Mesothelial cell of epicardium (in vitro differentiated cells): ENCODE measurements at places on chromosomes 3 and 15. TPM values are rescaled to one million over a fixed set of nuclear protein-coding genes. Genes with fewer than 3 reads are reported as not detected.

PRSS50 gene
- total RNA-seq: 4.4 to 4.8 TPM (median 4.5 TPM) in 3 replicates

CMTM7 gene
- total RNA-seq: 14.2 to 18.0 TPM (median 16.6 TPM) in 3 replicates

COL8A1 gene
- 0.61 to 1.1 TPM (median 0.95 TPM) in 3 replicates for total RNA-seq

TF gene
- 5.2 to 6.4 TPM (median 5.7 TPM) in 3 replicates for total RNA-seq

GOLGA8R gene
- total RNA-seq: 4.6 to 8.0 TPM (median 7.3 TPM) in 3 replicates

ATOSA gene
- total RNA-seq: 38.8 to 43.7 TPM (median 41.4 TPM) in 3 replicates

SH2D7 gene
- total RNA-seq: not detected in 3 replicates

KCNAB1 gene
- total RNA-seq: 3.5 to 5.6 TPM (median 3.7 TPM) in 3 replicates

DNA sequence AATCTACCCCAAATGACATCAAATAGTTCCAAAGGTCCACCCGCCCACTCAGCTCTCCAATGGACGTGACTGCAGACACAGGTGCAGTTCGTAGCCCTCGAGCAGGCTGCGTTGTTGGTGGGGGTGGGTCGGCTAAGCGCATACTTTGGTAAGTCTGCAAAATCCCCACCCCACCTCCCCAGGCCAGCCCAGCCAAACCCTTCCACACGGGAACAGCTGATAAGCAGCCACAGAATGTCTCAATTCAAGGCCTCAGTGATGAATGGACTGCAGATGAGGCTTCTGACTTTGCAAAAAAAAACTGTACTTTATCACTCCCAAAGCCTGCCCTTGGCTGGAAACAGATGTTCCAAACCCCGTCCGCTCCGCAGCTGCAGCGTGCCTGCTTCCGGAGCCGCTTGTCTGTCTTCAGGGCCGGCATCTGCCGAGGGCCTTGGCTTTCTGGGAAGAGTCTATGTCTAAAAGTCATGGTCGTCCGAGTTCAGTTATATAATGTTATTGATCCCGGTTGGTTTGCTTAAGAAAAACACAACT is 38.2 kb downstream of the PCSK6 start:
- peaks cover 22% of the 10 kb centered on the region for H3K27me3 ChIP-seq
- DNase-seq: peak; percentile 48
- peaks cover 17% of the 10 kb centered on the region for H3K4me1 ChIP-seq

DNA sequence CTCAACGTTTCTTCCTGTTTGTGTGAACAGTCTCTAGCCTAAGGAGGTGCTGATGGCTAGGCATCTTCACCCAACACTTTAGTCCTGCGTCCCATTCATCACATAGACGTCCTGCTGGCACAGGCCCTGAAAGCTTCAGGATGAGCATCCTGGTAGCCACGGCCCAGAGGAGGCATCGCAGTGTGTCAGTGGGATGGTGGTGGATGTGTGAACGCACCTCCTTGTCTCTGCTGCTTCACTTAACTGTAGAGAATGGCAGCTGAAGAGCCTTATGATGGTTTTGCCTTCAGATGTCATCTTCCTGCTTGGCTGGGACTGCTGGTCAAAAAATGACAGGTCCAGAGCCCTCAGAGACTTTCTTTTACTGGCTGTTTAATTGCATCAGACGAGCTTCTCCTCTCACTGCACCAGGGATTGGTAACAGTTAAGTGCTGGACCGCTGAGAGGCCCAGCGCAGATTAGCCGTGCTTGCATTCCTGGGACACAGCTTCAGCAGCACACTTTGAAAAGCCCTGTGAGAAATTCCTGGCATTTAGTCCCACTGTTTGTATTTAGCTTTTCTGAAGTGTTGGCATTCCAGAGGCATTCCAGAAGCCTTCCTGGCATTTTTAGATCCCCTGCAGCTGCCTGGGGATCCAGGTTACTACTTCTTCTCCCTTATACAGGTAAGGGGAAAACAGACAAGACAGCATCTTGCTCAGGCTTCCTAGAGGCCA is 132.4 kb upstream of the PLXNA1 start:
- H3K36me3 ChIP-seq: peaks cover 2% of the 10 kb centered on the region
- H3K27me3 ChIP-seq: no peaks in the 10 kb centered on the region
- no peak overlapping the region for H3K4me3 ChIP-seq
- peaks cover 36% of the 10 kb centered on the region for H3K4me1 ChIP-seq
- peak overlapping the region; percentile 35 for H3K27ac ChIP-seq

- peaks cover 18% of the 10 kb centered on the region for H3K4me1 ChIP-seq
- no peak for DNase-seq
- H3K27ac ChIP-seq: peak overlapping the region; percentile 74
- no peaks in the 10 kb centered on the region for H3K27me3 ChIP-seq
- H3K36me3 ChIP-seq: peaks cover 57% of the 10 kb centered on the region
- no peak overlapping the region for H3K4me3 ChIP-seq
Observed at GRCh38 chr15:78893538-78893937, 20.8 kb downstream of the MORF4L1 start.

- no peak for DNase-seq
- H3K27ac ChIP-seq: no peak overlapping the region
- H3K27me3 ChIP-seq: no peaks in the 10 kb centered on the region
- peaks cover 16% of the 10 kb centered on the region for H3K4me1 ChIP-seq
- H3K36me3 ChIP-seq: peaks cover 6% of the 10 kb centered on the region
- H3K4me3 ChIP-seq: no peak overlapping the region
Observed at GRCh38 chr3:197259096-197259495, 39.3 kb downstream of the DLG1 start.

GRCh38 chr3:166478356-166478755 is 641.1 kb upstream of the BCHE start:
- peaks cover 2% of the 10 kb centered on the region for H3K36me3 ChIP-seq
- H3K27ac ChIP-seq: no peak overlapping the region
- no peak for DNase-seq
- no peaks in the 10 kb centered on the region for H3K4me1 ChIP-seq

DNA sequence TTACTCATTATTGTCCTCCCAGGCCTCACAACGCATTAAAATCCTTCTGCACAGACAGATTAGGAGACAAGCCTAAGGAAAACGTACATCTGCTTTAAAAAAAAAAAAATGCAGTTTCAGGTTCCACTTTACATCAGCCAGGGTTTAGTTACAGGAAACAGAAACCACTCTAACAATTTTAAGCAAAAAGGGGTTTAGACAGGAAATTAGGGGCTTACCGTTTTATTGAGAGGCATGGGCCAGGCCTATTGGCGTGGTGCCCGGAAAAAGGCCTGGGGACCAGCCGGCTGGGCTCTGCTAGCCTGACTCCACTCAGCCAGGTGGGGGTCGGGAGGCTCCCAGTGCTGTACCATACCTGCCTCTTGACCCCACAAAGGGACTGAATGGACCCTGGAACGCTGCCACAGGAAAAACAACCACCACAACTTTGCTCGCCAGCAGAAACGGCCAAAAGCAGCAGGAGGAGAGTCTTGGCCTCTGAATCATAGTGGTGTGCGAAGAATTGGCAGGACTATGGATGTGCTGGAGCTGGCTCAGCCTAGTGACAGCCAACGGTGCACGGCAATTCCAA is 124.3 kb downstream of the CHSY1 start:
- H3K4me1 ChIP-seq: peaks cover 17% of the 10 kb centered on the region
- DNase-seq: peak; percentile 63
- peak overlapping the region; percentile 9 for H3K4me3 ChIP-seq
- no peaks in the 10 kb centered on the region for H3K36me3 ChIP-seq
- peaks cover 1% of the 10 kb centered on the region for H3K27me3 ChIP-seq

- peaks cover 20% of the 10 kb centered on the region for H3K4me1 ChIP-seq
- DNase-seq: no peak
- no peaks in the 10 kb centered on the region for H3K27me3 ChIP-seq
- peak overlapping the region; percentile 64 for H3K27ac ChIP-seq
Observed at GRCh38 chr3:187759601-187760000, 14.3 kb upstream of the BCL6 start.

DNA sequence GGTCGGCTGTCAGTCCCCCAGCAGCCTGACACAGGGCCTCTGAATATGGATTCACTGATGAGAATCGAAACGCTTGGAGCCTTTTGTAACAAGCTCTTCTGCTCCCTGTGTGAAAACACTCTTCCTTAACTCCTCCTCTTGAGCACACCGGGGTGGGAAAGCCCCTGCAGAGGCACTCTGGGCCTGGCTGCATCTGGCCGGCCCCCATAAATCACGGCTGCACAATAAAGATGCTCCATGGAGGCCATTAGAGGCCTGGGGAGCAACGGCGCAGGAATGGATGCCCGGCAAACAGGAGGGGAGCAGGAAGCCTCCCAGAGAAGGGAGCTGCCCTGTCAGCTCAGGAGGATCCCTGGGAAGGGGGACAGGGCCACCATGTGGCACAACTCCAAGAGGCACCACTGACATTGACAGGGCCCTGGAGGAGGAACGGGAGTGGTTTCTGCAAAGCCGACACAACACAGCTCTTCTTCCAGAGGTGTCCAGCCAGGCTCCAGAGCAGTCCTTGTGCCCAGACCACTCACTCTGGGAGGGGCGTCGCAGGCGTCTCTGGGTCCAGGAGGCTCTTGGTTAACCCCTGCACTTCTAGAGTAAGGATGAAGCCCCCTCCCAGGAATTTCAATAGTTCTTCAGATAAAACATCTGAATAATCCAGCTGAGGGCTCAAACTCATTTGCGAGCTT is 509.3 kb upstream of the PPP2R3A start:
- DNase-seq: no peak
- no peak overlapping the region for H3K27ac ChIP-seq
- H3K36me3 ChIP-seq: no peaks in the 10 kb centered on the region
- H3K4me1 ChIP-seq: peaks cover 4% of the 10 kb centered on the region

GRCh38 chr3:108106031-108106430 is 15.2 kb upstream of the CD47 start:
- no peaks in the 10 kb centered on the region for H3K36me3 ChIP-seq
- no peak overlapping the region for H3K4me3 ChIP-seq
- DNase-seq: no peak
- no peak overlapping the region for H3K27ac ChIP-seq
- H3K27me3 ChIP-seq: no peaks in the 10 kb centered on the region
- H3K4me1 ChIP-seq: peaks cover 36% of the 10 kb centered on the region

DNA sequence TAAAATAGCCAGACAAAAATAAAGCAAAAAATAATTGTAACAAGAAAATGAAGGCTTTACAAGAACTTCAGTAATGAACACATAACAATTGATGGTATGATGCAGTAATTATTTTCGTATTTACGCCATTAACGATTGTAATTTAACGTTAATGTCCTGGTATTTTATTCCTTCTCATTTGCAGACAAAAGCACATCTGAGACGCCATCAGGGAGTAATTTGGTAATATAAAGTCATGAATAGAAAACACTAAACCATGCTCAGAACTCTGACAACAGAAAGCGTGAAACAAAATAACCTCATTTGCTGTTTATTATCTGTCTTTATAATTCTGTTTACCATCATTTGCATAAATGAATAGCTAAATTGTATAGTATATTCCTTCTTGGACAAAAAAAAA is 336.6 kb upstream of the THRB start:
- H3K4me1 ChIP-seq: peaks cover 20% of the 10 kb centered on the region
- peaks cover 25% of the 10 kb centered on the region for H3K27me3 ChIP-seq
- peak overlapping the region; percentile 86 for H3K4me3 ChIP-seq
- no peak overlapping the region for H3K27ac ChIP-seq
- no peak for DNase-seq

- no peaks in the 10 kb centered on the region for H3K27me3 ChIP-seq
- DNase-seq: no peak
- peak overlapping the region; percentile 57 for H3K27ac ChIP-seq
- peaks cover under 1% of the 10 kb centered on the region for H3K36me3 ChIP-seq
- peaks cover 64% of the 10 kb centered on the region for H3K4me1 ChIP-seq
Observed at GRCh38 chr3:120446891-120447668, 3.7 kb downstream of the FSTL1 start.

- no peaks in the 10 kb centered on the region for H3K4me1 ChIP-seq
- H3K4me3 ChIP-seq: no peak overlapping the region
- H3K27ac ChIP-seq: no peak overlapping the region
- DNase-seq: no peak
- H3K27me3 ChIP-seq: peaks cover 56% of the 10 kb centered on the region
- H3K36me3 ChIP-seq: no peaks in the 10 kb centered on the region
Observed at GRCh38 chr3:63442918-63443317, 164.8 kb downstream of the SYNPR start.

DNA sequence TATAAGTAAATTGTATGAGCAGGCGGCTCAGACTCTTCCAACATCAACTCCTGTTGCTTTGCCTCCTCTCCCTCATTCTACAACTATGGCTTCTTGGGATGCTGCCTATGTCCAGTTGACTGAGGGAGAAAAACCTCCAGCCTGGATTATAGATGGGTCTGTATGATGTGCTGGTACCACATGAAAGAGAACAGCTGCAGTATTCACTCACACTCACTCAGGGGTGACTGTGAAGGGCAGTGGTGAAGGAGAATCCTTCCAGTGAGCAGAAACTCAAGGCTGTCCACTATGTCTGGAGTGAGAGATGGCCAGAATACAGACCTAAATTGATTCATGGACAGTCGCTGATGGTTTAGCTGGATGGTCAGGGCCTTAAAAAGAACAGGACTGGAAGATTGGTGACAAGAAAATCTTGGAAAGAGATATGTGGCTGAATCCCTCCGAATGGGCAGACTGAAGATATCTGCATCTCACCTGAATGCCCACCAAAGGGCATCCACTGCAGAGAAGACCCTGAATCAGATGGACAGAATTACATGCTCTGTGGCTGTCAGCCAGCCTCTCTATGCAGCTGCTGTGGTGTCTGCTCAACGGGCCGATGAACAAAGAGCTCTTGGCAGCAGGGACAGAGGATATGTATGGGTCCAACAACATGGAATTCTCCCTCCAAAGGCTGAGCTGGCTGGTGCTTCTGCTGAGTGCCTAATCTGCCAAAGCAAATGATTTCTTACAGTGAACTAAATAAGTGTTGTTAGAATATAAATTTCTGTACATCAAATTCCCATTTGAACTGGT is 1.9 kb upstream of the BCL2L10 start:
- no peak overlapping the region for H3K4me3 ChIP-seq
- no peak overlapping the region for H3K27ac ChIP-seq
- peaks cover 10% of the 10 kb centered on the region for H3K27me3 ChIP-seq
- H3K4me1 ChIP-seq: no peaks in the 10 kb centered on the region
- H3K36me3 ChIP-seq: no peaks in the 10 kb centered on the region

- no peaks in the 10 kb centered on the region for H3K27me3 ChIP-seq
- no peak for DNase-seq
- no peaks in the 10 kb centered on the region for H3K4me1 ChIP-seq
- peaks cover 22% of the 10 kb centered on the region for H3K36me3 ChIP-seq
- no peak overlapping the region for H3K4me3 ChIP-seq
- no peak overlapping the region for H3K27ac ChIP-seq
Observed at GRCh38 chr3:143036557-143036956, 35.2 kb downstream of the U2SURP start.
